IMR-90 (cell line): ENCODE measurements at places on chromosomes 5 and 9.

DNA sequence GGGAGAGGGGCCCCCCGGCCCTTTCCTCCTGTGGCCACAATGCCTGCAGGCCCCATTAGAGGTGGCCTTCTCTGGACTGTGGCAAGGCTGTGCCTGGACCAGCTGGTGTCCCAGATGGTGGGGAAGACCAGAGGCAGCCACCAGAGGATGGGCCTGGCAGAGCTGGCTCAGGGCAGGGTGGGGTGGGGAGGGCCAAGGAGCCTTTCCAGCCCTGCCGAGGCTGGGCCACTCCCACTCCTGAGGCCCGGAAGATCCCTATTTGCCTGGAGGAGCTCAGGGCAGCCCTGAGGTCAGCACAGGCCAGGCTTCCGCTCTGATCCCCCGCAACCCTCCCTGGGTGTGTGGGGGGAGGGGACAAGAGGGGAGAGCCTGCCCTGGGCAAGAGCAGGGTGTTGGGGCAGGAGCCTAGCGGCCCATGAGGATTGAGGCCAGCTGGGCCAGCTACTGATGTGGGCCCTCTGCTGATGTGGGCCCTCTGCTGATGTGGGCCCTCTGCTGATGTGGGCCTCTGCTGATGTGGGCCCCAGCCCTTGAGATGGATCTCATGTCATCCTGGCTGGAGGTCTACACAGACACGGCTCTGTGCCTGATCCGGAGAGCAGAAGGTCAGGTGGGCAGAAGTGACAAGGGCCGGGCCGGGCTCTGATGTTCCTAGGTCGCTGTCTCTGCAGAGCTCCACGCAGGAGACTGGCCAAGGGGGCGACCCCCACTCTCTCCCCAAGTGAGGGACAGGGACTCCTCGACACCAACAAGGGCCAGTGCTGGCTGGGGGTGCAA lies 6.0 kb downstream of the MRPS2 start:
- no peak overlapping the region for H3K27ac ChIP-seq
- no peak for DNase-seq
- H3K36me3 ChIP-seq, result peaks cover 27% of the 10 kb centered on the region
- peaks cover 5% of the 10 kb centered on the region; the same call in 1 of the 2 replicates for H3K4me1 ChIP-seq
- H3K27me3 ChIP-seq, result peaks cover 2% of the 10 kb centered on the region; the same call in 1 of the 2 replicates
- H3K4me3 ChIP-seq, result no peak overlapping the region

- no peak overlapping the region for H3K27ac ChIP-seq
- no peak for DNase-seq
- peaks cover 27% of the 10 kb centered on the region for H3K4me1 ChIP-seq
These were observed 16.1 kb downstream of the BASP1 start for GRCh38 chr5:17233488-17233887.

DNA sequence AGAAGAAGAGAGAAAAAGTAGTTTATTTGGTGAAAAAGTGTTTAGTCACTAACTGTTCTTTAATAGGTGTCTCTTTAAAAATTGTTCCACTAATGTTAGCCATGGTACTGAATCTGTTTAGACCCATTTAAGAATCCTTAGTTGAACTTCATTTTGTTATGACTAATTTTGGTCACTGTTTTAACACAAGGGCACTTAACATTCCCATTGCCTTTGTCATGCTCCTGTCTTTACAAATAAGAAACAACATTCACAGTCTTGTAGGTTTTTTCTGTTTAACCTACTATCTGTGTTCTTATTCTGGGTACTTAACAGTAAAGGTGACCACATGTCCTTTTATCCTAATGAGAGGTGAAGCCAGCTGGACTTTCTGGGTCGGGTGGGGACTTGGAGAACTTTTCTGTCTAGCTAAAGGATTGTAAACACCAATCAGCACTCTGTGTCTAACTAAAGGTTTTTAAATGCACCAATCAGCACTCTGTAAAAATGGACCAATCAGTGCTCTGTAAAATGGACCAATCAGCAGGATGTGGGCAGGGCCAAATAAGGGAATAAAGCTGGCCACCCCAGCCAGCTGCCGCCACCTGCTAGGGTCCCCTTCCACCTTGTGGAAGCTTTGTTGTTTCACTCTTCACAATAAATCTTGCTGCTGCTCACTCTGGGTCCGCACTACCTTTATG lies 116.7 kb downstream of the WDR70 start:
- H3K4me1 ChIP-seq, result peaks cover 4% of the 10 kb centered on the region; the same call in 1 of the 2 replicates
- H3K27ac ChIP-seq, result no peak overlapping the region
- no peaks in the 10 kb centered on the region for H3K27me3 ChIP-seq

DNA sequence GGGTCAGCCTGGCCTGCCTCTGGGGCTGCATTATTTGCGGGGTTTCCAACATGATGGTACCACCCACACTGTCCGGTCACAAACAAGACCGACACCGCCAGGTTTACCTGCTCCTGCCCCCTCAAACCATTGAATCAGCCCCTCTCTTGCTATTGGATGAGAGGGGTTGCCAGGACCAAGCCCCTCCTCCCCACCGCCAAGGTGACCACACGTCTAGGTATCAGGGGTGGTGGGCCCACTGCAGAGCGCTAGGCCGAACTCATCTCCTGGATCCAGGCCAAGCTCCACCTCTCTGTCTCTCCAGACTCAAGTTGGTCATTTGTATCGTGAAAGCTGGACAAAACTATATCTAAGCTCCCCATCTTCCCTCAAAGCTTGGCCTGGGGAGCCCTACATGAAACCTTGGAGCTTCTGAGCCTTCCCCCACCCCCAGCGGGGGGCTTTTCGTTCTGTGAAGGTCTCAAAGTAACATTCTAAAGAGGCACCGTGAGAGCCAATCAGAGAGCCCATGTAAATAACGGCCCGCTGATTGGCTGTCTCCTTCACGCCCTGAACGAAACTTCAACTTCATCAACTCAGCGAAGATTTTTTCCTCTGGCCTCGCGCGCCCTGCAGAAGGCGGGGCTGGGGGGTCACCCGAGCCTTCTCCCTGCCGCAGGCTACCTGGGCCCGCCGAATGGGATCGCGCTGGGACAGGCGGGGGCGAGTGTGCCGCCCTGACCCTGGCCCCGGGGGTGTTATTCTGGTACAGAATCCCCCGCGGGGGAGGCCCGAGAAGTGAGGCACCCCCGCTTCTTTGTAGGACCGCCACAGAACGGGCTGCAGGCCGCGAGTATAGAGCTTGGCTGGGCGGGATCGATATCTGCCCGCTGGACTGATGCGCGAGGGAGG lies 49.6 kb upstream of the PSD2 start:
- peaks cover 32% of the 10 kb centered on the region for H3K4me1 ChIP-seq
- no peak overlapping the region; the same call in 1 of the 2 replicates for H3K4me3 ChIP-seq
- peak; percentile 67 for DNase-seq
- H3K27ac ChIP-seq, result no peak overlapping the region; the same call in 1 of the 2 replicates

DNA sequence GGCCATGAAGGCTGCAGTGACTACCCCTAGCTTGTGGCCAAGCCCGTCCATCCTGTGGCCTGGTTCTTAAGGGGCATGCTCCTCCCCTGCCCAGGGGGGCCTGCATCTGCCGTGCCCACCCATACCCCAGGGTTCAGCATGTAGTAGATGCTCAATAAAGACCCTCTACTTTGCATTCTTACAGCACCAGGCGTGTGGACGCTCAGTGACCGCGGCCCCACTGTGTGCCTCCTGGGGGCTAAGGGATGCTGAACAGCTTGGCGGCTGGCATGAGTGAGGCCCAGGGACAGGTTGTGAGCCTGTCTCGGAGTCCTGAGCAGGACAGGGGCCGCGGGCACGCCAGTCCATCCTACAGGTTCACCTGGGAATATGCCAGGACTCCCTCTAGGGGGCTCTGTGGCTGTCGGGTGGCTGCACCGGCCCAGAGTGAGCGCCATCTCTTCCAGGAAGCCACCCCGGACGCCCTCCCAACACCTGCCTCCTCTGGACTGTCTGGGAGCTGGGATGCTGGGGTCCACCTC lies 9.1 kb downstream of the NOTCH1 start:
- H3K4me3 ChIP-seq, result no peak overlapping the region
- H3K27me3 ChIP-seq, result no peaks in the 10 kb centered on the region
- H3K4me1 ChIP-seq, result 0 out of 2 replicates have a peak, but pooled peaks cover 2% of the 10 kb centered on the region
- DNase-seq, result no peak
- peaks cover 28% of the 10 kb centered on the region; the same call in 1 of the 2 replicates for H3K36me3 ChIP-seq
- H3K27ac ChIP-seq, result no peak overlapping the region

- H3K27me3 ChIP-seq, result no peaks in the 10 kb centered on the region
- H3K4me3 ChIP-seq, result no peak overlapping the region
- no peak overlapping the region for H3K27ac ChIP-seq
- no peaks in the 10 kb centered on the region for H3K4me1 ChIP-seq
These were observed 513.7 kb upstream of the PTGER4 start for GRCh38 chr5:40165789-40166728.

DNA sequence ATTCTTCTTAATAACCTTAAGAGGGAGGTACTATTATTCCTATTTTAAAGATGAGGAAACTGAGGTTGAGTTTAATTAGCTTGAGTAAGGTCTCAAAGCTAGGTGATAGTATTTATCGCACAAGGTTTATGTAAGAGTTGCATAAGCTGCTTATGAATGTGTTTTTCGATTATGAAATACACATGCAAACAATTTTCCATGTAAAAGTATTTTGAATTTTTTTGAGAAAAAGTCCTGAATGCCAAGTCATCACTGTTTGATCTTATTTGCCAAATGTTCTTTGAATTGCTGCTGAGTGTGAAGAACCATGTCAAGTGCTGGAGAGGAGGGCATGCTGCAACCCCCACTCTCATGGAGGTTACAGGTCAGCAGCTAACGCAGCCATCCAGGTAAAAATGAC lies 174.4 kb downstream of the CARTPT start:
- no peaks in the 10 kb centered on the region for H3K36me3 ChIP-seq
- H3K4me3 ChIP-seq, result no peak overlapping the region
- DNase-seq, result no peak
